ENCODE measurements at places on chromosomes 1 and 21.

DNA sequence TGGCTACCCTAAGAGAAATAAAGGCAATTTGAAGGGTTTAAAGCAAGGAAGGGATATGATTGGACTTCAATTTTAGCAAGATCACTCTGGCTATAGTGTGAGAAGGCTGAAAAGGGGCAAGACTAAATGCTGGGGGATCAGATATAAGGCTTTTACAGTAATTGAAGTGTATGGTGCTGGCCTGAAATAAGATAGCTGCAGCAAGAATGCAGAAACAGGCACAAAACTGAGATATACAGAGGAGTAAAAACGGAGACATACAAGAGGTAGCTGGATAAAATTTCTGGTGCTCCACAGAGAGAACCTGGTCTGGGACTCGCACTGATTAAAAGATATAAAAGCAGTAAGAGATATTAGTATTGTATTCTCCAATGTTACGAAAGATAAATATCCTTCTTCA, 92.0 kb downstream of the DENND1B start:
- DNase-seq, result no peak

DNA sequence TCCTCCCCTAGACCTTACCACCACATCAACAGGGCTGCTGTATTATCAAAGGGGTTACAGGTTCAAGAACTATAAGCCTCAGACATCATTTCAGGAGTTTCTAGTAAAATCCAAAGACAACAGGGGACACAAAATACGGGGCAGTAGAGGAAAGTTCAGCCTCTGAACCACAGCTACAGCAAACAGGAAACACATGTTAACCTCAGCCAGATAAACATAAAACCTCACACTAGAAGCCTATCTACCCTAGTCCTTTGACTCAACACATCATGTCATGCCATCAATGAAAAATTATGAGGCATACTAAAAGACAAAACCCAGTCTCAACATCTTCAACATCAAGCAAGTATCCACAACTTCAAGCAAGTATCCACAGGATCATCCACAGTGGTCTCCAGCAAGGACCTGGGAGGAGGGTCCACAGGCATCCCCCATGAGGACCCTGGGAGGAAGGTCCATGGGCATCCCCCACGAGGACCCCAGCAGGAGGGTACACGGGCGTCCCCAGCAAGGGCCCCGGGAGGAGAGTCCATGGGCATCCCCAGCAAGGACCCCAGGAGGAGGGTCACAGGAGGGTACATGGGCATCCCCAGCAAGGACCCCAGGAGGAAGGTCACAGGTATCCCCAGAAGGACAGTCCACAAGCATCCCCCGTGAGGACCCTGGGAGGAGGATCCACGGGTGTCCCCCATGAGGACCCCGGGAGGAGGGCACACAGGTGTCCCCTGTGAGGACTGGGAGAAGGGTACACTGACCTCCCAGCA, 440.0 kb downstream of the MATN1 start:
- DNase-seq, result no peak

DNA sequence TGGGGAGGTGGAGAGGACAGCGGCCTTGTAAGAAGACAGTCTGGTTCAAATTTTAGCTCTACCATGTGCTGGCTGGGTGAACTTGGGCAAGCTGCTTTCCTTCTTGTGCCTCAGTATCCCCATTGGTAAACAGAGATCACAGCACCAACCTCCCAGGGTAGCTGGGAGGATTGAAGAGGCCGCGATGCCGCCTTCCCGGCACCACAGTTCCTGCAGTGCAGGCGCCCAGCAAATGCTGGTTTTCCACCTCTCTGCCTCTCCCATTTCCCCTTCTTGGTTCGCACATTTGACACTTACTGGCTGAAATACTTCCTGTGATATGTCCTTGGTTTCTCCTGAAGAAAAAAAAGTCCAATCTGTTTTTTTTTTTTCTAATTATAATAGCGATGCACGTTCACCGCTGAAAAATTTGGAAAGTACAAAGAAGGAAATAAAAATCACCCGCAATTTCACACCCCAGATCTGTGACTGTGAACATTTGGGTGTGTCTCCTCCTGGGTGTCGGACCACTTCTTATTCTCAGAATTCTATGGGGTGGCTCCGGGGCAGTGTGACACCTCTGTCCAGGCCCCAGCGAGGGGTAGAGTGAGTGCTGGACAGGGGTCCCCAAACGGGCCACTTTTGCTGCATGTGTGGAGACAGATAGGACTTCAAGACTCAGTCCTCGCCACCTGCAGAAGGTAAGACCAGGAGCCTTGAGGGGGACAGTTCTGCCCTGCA, 73.1 kb downstream of the RUNX3 start:
- no peak for DNase-seq

DNA sequence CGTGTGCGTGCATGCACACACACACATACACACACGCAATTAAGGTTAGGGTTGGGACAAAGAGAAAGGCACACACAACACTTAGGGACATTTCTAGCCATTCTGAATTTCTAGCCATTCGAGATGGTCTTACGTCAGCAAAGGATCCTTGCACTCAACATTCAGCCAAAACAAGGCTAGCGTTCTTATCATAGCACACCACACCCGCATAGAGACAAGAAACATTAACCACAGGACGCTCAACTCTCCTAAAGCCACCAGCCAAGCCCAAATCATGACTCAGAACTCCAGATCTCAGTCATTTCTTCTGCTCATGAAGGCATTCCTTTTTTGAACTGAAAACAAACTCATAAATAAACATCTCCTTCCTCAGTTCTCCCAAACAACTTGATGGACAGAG, 106.8 kb downstream of the LMO4 start:
- no peak for DNase-seq

DNA sequence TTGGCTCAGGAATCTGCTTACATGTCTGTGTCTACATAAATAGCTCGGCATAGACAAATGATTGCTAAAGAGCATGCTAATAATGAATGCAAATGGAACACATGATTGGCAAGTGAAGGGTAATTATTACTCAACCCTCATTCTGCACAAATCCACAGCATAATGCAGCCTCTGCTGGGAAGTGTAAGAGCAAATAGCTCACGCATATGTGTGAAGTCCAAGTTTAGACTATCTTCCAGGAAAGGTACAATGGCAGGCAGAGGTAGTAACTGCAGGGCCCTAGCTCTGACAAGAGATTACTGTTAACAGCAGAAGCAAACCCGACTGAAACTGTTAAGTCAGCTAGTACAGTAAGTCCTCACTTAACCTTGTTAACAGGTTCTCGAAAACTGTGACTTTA, 7.0 kb upstream of the IL6R start:
- DNase-seq, result no peak

GRCh38 chr1:229070168-229070567, 200.7 kb upstream of the RAB4A start:
- no peak for DNase-seq

GRCh38 chr1:200139661-200140250, 112.2 kb downstream of the NR5A2 start:
- peak; percentile 25 for DNase-seq

DNA sequence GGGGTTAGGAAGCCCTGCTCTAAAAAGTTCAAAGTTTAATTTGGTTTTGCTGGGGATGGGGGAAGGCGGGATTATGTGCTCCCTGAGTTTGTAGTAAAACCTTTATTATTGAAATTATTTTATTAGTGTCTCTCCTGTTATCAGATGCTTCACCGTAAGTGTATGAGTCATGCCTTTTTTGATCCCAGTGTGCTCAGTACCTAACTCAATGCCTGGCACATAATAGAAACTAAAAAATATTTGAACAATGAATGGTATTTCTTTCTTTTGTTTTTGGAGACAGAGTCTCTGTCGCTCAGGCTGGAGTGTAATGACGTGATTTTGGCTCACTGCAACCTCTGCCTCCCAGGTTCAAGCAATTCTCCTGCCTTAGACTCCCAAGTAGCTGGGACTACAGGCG, 6.4 kb downstream of the SNRPE start:
- DNase-seq, result no peak

DNA sequence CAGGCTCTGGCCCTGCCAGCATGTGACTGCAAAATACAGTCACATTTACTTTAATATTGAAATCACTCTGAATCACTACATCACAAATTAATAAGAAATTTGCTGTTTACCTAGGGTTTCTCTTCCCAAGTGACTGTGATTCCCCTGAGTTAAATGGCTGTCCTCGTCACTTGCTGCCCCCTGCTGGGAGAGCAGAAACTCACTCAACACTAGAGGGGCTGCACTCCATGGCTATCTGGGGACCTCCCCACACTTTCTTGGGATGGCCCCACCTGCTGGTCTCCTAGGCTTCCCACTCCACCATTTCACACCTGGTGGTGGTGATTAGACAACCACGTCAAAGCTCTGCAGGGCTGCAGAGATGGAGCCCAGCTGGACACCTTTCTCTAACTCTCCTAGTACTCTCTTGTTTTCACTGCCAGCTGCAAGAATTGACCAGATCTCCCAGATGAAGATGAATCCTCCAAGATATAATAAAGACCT, 63.4 kb downstream of the CD2 start:
- peak; percentile 50 for DNase-seq

GRCh38 chr1:119743776-119744597, 24.7 kb downstream of the HMGCS2 start:
- DNase-seq, result peak; percentile 55

- DNase-seq, result no peak
These were observed 13.3 kb upstream of the GNG12 start for GRCh38 chr1:67846538-67846937.

DNA sequence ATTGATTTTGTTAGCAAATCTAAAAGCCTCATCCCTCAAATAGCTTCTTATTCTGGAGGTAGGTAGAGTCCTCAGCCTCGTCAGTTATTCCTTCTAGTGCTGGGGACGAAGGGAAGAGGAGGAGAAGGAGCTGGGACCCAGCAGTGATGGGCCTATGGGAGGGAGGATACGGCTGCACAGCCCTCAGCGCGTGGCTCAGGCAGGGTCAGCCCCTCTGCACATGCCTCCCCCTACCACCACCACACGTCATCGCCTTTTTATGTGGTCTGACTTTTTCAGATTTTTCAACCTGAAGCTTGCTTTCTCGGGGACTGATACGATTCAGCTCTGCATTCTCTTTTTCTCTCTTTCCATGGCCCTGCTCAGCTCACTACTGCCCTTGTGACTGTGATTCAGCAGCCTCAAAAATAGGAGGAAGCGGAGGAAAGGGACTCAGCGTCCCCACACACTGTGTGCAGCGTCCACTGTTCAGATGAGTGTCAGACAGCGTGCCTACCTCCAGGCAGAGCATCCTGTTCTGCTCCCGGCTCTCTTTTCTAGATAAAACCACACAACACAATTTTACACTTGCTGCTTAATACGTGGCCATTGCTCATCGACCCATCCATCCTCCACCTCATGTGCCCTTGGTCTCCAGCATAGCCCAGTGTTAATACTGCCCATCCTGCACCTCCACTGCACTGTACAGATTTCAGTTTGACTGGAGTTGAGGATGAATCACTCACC, 827 bp downstream of the OR2B11 start:
- DNase-seq, result peak; percentile 61

DNA sequence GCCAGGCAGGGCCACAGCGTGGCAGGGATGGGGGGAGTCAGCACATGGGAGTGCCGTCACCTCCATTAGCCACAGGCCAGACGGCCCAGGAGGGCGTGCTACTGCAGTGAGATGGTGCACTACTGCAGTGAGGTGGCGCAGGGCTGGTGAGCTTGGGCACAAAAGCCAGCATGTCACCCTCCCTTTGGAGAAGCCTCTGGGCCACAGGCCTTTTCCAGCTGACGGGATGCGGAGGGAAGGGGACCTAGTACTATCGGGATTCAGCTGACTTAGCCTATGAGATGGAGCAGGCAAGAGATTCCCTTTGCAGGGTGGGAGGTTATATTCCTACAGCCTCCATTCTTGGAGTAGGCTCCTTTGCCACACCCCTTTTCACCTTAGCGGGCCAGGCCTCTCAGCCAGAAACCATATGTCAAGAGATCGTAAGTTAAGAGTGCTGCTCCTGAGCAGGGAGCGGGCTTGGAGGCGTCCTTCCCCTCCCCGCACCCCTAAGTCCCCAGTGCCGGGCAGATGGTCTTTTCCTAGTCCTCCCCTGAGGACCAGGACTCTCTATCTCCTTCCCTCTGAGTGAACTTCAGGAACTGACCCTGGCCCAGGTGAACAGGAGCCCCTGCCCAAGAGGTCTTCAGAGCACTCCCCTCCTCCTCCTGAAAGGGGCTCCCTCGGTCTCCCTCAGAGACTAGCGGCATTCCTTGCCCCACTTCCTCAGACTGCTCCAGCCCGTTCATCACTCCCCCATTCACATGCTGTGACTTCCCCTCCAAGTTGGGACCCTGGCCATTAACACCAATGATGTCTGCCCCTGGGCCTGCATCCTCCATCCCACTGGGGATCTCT, 8.2 kb downstream of the NES start:
- DNase-seq, result no peak

DNA sequence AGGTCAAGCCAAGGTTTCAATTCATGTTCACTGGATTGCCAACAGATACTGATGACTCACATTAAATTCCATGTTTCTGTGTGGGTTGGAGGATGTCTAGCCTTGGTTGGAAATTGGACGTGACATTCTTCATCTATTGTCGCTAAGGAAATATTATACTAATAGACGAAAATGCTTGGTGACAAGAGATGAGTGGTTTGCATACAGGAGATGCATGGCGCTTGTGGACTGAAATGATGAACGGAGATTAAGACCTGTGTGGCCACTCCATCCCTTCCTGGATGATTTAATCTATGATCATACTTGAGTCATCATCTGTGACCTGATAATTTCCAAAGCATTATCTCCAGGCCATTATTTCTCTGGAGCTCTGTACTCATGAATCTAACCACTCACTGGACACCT, 97.0 kb upstream of the CD34 start:
- DNase-seq, result no peak

DNA sequence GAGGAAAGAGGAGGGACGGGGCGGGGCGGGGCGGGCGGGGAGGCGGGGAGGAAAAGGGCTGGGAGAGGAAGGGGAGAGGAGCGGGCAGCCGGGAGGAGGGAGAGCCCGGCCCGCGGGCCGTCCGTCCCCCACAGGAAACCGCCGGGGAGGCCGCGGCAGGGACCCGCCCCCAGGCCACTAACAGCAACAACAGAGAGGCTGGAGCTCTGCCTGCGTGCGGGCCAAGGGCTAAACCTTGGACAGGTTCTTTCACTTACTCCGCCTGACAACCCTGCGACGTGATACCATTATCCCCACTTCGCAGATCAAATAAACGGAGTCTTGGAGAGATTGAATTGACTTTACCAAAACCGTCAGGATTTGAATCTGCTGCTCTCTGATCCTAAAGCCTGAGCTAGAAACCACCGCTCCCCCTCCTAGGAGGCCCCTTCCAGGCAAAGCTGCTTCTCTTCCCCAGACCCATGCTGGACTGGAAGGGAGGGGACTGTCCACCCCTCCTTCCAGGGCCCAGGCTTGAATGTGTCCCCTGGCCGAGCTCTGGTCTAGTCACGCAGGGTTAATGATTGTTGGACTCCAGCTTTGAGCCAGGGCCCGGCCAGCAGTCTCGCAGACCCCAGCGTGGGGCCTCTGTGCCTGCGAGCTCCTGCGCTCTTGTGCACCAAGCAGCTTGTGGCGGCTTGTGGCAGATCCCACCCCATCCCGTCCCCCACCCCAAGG, at the start of gene EVA1B:
Gene EVA1B, minus strand, starts transcription at position 10 of the 717 bp plus-strand sequence. CDS start 608 bp downstream, outside the sequence.
- DNase-seq, result peak; percentile 94

DNA sequence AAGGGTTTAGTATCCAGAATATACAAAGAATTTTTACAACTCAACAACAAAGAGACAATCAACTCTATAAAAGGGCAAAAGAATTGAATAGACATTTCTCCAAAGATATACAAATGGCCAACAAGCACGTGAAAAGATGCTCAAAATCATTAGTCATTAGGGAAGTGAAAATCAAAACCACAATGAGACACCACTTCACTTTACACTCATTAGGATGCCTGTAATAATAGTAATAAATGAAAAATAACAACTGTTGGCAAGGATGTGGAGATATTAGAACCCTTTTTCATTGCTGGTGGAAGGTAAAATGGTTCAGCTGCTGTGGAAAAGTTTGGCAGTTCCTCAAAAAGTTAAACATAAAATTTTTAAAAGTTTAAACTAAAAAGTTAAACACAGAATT, 7.0 kb upstream of the ABCD3 start:
- DNase-seq, result no peak

Measured in upper lobe of left lung (tissue), 6 donors.